ENCODE measurements at places on chromosomes 5 and 9.

DNA sequence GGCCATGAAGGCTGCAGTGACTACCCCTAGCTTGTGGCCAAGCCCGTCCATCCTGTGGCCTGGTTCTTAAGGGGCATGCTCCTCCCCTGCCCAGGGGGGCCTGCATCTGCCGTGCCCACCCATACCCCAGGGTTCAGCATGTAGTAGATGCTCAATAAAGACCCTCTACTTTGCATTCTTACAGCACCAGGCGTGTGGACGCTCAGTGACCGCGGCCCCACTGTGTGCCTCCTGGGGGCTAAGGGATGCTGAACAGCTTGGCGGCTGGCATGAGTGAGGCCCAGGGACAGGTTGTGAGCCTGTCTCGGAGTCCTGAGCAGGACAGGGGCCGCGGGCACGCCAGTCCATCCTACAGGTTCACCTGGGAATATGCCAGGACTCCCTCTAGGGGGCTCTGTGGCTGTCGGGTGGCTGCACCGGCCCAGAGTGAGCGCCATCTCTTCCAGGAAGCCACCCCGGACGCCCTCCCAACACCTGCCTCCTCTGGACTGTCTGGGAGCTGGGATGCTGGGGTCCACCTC lies 9.1 kb downstream of the NOTCH1 start:
- no peaks in the 10 kb centered on the region for H3K27me3 ChIP-seq
- H3K4me3 ChIP-seq, result no peak overlapping the region
- H3K4me1 ChIP-seq, result peaks cover 70% of the 10 kb centered on the region
- H3K27ac ChIP-seq, result peak overlapping the region; percentile 73
- no peak for DNase-seq
- H3K36me3 ChIP-seq, result peaks cover 8% of the 10 kb centered on the region

DNA sequence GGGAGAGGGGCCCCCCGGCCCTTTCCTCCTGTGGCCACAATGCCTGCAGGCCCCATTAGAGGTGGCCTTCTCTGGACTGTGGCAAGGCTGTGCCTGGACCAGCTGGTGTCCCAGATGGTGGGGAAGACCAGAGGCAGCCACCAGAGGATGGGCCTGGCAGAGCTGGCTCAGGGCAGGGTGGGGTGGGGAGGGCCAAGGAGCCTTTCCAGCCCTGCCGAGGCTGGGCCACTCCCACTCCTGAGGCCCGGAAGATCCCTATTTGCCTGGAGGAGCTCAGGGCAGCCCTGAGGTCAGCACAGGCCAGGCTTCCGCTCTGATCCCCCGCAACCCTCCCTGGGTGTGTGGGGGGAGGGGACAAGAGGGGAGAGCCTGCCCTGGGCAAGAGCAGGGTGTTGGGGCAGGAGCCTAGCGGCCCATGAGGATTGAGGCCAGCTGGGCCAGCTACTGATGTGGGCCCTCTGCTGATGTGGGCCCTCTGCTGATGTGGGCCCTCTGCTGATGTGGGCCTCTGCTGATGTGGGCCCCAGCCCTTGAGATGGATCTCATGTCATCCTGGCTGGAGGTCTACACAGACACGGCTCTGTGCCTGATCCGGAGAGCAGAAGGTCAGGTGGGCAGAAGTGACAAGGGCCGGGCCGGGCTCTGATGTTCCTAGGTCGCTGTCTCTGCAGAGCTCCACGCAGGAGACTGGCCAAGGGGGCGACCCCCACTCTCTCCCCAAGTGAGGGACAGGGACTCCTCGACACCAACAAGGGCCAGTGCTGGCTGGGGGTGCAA lies 6.0 kb downstream of the MRPS2 start:
- no peak for DNase-seq
- H3K36me3 ChIP-seq, result peaks cover 16% of the 10 kb centered on the region
- H3K4me1 ChIP-seq, result peaks cover 21% of the 10 kb centered on the region
- no peak overlapping the region for H3K4me3 ChIP-seq
- H3K27me3 ChIP-seq, result peaks cover 12% of the 10 kb centered on the region
- H3K27ac ChIP-seq, result no peak overlapping the region

DNA sequence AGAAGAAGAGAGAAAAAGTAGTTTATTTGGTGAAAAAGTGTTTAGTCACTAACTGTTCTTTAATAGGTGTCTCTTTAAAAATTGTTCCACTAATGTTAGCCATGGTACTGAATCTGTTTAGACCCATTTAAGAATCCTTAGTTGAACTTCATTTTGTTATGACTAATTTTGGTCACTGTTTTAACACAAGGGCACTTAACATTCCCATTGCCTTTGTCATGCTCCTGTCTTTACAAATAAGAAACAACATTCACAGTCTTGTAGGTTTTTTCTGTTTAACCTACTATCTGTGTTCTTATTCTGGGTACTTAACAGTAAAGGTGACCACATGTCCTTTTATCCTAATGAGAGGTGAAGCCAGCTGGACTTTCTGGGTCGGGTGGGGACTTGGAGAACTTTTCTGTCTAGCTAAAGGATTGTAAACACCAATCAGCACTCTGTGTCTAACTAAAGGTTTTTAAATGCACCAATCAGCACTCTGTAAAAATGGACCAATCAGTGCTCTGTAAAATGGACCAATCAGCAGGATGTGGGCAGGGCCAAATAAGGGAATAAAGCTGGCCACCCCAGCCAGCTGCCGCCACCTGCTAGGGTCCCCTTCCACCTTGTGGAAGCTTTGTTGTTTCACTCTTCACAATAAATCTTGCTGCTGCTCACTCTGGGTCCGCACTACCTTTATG lies 116.7 kb downstream of the WDR70 start:
- H3K27me3 ChIP-seq, result no peaks in the 10 kb centered on the region
- H3K27ac ChIP-seq, result no peak overlapping the region
- H3K4me1 ChIP-seq, result peaks cover 2% of the 10 kb centered on the region

- H3K27me3 ChIP-seq, result no peaks in the 10 kb centered on the region
- H3K4me3 ChIP-seq, result no peak overlapping the region
- no peak overlapping the region for H3K27ac ChIP-seq
- no peaks in the 10 kb centered on the region for H3K4me1 ChIP-seq
These were observed 513.7 kb upstream of the PTGER4 start for GRCh38 chr5:40165789-40166728.

- no peak overlapping the region for H3K27ac ChIP-seq
- DNase-seq, result no peak
- peaks cover 3% of the 10 kb centered on the region for H3K4me1 ChIP-seq
These were observed 16.1 kb downstream of the BASP1 start for GRCh38 chr5:17233488-17233887.

DNA sequence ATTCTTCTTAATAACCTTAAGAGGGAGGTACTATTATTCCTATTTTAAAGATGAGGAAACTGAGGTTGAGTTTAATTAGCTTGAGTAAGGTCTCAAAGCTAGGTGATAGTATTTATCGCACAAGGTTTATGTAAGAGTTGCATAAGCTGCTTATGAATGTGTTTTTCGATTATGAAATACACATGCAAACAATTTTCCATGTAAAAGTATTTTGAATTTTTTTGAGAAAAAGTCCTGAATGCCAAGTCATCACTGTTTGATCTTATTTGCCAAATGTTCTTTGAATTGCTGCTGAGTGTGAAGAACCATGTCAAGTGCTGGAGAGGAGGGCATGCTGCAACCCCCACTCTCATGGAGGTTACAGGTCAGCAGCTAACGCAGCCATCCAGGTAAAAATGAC lies 174.4 kb downstream of the CARTPT start:
- no peak overlapping the region for H3K4me3 ChIP-seq
- no peaks in the 10 kb centered on the region for H3K36me3 ChIP-seq
- no peak for DNase-seq

DNA sequence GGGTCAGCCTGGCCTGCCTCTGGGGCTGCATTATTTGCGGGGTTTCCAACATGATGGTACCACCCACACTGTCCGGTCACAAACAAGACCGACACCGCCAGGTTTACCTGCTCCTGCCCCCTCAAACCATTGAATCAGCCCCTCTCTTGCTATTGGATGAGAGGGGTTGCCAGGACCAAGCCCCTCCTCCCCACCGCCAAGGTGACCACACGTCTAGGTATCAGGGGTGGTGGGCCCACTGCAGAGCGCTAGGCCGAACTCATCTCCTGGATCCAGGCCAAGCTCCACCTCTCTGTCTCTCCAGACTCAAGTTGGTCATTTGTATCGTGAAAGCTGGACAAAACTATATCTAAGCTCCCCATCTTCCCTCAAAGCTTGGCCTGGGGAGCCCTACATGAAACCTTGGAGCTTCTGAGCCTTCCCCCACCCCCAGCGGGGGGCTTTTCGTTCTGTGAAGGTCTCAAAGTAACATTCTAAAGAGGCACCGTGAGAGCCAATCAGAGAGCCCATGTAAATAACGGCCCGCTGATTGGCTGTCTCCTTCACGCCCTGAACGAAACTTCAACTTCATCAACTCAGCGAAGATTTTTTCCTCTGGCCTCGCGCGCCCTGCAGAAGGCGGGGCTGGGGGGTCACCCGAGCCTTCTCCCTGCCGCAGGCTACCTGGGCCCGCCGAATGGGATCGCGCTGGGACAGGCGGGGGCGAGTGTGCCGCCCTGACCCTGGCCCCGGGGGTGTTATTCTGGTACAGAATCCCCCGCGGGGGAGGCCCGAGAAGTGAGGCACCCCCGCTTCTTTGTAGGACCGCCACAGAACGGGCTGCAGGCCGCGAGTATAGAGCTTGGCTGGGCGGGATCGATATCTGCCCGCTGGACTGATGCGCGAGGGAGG lies 49.6 kb upstream of the PSD2 start:
- H3K27ac ChIP-seq, result no peak overlapping the region
- no peak for DNase-seq
- peak overlapping the region; percentile 64 for H3K4me3 ChIP-seq
- H3K4me1 ChIP-seq, result peaks cover 17% of the 10 kb centered on the region

Data from activated CD8-positive, alpha-beta memory T cell treated with anti-CD3 and anti-CD28 coated beads, Interleukin-2, amount 10 ng/mL, durations not matched to agents 7 days and 5 days (primary cell).